ENCODE measurements at places on chromosomes 5 and 9. TPM values are rescaled to one million over a fixed set of nuclear protein-coding genes. Genes with fewer than 3 reads are reported as not detected.

DNA sequence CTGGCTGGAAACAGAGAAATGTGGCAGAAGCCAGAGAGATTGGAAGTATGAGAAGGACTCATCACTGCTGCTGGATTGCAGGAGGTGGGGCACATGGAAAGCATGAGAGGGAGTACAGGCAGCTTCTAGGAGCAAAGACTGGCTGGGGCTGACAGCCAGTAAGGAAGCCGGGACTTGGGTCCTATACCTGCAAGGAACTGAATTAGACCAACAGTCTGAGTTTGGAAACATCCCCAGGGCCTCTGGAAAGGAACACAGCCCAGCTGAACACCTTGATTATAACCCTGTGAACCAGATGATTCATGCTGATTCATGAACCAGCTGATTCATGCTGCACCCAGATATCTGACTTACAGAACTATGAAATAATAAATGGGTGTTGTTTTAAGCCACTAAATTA is 93.4 kb downstream of the OSTF1 start:
- DNase-seq, result no peak

GRCh38 chr9:76135902-76136301 is 245.4 kb downstream of the PCSK5 start:
- DNase-seq, result no peak

RANBP3L gene
- 3.1 TPM for total RNA-seq

DNA sequence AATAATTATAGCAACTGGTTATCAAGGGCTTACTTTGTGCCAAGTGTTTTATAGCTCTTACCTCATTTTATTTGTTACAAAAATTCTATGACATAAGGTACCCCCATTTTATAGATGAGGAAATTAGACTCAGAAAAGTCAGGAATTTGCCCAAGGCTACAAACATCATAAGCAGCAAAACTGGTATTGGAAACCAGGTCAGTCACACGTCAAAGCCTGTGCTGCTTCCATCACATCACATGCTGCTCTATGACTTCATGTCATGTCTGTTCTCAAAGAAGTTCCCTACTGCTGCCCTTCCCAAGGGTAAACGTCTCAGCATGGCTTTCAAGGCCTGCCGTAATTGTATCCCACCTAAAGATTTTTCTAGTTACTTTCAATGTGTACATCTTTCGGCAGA is 6.9 kb upstream of the KIF2A start:
- no peak for DNase-seq

CYSRT1 gene
- total RNA-seq, result not detected

GRCh38 chr5:95075111-95075510 is 209.8 kb downstream of the MCTP1 start:
- no peak for DNase-seq

DNA sequence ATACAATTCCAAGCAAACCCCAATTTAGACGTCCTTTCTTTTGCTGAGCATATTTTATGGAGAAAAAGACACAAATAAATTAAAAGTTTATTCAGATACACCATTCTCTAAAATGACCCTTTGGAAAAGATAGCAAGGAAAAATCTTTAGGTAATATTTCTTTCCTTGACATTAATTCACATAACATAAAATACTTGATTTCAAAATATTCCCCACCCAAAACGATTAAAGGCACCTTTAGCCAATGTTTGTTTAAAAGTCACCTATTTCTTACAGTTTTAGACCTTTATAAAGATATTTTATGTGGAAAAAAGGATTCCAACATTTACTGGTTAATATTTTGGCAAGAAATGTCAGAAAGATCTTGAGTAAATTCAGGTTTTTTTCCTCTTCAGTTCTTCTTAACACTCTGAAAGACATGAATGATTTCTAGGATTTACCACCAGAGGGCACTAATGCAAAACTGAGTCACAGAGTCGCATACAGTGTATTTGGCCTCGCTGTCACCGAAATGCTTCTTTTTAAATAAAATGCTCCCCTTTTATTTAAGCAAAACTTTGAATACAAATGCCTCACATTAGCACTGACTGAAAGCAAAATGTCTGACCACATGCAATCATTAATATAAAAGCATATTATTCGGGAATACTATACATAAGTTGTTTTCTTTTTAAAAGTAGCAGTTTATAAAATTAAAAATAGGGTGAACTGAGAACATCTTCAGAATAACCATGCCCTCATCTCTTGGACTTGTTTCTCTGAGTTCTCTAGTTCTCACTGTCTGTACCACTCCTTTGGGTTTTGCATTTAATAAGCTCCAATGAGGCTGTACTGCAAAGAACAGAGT is 122.5 kb downstream of the SLC1A3 start:
- DNase-seq, result no peak

ITGA1 gene
- 11.3 TPM for total RNA-seq

GRCh38 chr9:98867429-98868168 is 60.1 kb downstream of the GALNT12 start:
- peak; percentile 76 for DNase-seq

GRCh38 chr9:2173861-2174260 is 158.7 kb downstream of the SMARCA2 start:
- no peak for DNase-seq

DNA sequence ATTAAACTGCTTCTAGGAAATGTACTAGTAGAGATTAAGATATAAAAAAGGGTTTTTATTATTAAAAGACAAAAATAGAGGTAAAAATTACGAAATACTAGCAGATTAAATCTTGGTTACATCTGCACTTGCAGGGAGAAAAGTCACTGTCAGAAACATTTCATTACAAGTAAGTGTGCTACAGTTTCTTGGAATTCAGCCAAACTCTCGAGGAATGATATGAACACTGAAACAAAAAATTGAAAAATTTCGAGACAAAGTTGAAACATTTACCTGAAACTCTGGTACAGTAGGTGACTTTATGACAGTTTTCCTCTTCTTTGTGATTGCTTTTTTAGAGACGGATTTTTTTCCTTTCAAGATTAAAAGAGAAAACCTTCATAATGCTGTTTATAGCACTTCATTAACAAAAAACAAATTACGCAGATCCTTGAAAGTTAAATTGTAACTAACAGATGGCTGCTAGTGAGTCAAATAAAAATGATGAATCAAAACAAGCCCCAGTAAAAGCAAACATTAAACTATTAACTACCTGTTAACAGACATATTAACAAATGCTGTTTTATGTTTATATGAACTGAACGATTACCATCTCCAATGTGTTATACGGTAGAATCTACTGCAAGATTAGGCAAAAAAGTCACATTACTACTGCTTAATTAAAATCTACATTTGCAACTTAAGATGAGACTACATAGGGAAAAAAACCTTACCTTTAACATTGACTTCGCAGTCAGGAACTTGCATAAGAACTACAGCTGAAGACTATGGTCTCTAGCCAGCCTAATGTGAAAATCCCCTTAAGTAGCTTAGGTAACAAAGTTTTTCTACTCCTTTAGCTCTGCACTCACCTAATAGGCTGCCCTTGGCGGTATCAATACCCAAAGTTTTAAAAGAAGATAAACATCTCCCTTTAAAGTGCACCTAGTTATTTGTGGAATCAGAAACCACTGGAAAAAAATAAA is 61.4 kb downstream of the RANBP6 start:
- DNase-seq, result no peak

DNA sequence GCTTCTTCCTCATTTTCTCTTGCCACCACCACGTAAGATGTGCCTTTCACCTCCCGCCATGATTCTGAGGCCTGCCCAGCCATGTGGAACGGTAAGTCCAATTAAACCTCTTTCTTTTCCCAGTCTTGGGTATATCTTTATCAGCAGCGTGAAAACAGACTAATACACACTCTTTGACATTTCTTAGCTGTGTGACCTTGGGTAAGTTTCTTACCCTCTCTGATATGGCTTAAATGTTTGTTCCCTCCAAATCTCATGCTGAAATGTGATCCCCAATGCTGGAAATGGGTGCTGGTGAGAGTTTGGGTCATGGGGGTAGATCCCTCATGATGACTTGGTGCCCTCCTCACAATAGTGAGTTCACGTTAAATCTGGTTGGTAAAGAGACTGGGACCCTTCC is 188.8 kb upstream of the IRX4 start:
- DNase-seq, result no peak

DNA sequence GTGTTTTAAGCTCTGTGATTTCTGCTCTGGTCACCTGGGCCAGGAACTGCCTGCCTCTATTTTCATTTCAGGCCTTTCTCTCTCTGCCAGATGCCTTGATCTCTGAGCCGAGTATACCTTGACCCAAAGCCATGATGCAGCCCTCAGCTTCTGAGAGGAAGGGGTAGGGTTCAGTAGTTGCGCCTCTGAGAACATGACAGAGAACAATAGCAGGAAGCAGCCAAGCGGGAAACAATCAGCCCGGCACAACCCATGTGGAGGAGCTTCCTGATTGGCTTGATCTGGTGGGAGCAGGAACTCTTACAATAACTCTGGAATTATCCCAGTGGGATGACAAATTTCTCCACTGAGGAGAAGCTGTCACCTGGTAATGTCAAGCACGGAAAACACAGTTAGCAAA is 127.4 kb downstream of the PALM2AKAP2 start:
- no peak for DNase-seq

- no peak for DNase-seq
Observed at GRCh38 chr9:135248721-135249120, 161.3 kb downstream of the OLFM1 start.

ADAMTSL1 gene
- total RNA-seq, result 4.9 TPM

KCNV2 gene
- total RNA-seq, result not detected

- peak; percentile 1 for DNase-seq
Observed at GRCh38 chr5:2205185-2205585, 322.5 kb upstream of the IRX4 start.

- DNase-seq, result no peak
Observed at GRCh38 chr5:31273631-31274378, 80.3 kb downstream of the CDH6 start.

DNA sequence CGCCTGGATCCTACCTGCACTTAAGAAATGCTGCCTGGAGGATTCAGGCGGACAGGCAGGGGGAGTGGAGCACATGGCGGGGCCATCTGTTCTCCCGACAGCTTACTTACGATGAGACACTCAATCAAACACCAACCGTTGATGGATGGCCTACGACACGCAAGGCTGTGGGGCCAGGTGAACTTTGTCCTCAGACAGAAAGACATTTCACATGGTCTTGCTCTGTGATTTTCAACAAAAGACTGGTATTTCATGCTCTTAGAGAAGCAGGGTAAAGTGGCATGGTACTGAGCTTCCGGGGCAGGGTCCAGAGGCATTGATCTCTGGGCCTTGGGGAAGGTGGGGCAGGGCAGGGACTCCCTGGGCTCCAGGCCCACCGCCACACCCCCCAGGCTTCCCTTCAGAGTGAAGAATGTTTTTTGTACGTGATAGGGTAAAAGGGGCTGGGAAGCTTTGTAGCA is 9.1 kb upstream of the OLFM1 start:
- DNase-seq, result no peak

DNA sequence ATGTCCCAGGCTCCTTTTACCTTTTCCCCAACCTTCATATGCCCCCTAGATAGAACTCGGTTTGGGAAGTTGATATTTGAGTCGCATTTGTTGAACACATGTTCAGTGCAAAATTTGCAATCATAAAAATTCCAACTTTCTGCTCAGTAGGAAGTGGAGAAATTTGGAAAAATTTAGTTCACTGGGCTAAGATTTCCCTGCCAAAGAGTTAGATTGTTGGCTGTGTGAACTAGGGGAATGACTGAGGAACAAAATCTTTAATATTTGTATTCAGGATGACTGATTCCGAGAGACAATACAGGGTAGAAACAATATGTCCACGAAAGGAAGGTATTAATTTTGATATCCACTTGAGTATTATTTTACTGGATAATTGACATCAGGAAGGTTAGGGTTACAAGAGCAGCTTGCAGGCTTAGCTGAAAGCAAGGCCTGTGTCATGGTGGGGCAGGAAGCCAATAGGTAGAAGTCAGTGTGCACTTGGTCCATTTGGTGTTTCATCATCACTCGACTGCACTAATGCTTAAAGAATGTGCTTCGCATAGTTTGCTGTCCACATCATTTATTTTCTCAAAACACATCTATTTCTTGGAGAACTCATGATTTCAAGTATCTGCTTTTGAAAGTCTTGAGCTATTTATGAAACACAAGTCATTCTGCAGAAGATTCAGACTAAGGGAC is 59.4 kb upstream of the GNA14 start:
- DNase-seq, result peak; percentile 72

RANBP17 gene
- total RNA-seq, result 15.6 TPM

ZNF883 gene
- 0.97 TPM for total RNA-seq

DNA sequence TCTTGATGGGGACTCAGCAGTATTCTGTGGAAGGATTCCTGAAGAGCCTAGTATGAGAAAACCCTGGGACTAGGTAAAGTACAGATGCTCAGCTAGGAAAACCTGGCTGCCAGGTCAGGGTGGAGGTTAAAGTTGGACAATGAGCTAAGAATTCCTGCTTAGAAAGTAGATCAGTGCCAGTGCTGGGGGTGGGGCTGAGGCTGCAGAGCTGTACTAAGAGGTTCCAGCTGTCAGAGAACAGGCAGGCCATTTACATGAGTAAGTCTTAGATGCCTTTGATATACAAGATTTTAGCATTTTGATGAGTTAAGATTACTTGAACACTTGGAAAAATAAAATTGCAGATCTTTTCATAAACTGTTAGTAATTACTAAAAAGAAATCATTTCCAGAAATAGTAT is 332.3 kb upstream of the NUDT12 start:
- DNase-seq, result no peak

DNA sequence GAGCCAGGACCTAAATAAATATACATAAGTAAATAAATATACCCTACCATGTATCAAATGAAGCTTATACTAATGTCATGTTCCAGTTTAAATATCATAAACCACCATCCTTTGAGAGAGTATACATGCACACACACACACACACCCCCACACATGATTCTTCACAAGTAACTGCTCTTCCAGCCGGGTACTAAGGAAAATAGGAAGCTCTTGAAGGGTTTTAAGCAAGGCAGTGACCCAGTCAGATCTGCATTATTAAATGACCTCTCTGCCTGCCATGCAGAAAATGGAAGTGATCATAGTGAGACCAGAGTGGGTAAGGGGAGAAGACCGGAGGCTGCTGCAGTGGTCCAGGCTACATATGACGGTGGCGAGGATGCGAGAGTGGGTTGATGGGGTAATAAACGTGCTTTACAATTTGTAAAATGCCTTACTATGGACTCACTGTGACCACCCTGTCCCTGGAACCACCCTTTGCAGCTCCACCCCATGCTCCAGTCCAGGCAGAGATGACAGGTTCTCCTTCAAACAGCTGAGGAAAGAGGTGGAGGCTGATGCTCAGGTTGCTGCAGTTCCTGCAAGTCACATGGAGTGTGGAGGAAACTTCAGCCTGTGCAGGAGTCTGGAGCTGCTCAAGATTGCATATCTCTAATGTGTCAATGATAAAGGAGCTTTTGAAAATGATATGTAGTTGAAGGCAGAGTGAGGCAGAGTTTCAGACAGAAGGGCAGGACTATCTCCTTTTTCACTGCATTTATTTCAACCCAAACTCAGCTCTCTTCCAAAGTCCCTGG is 38.8 kb upstream of the NDFIP1 start:
- no peak for DNase-seq
